ENCODE measurements at places on chromosomes 1 and 21.

- DNase-seq = no peak
Observed at GRCh38 chr1:161359291-161359690, 8.4 kb downstream of the CFAP126 start.

- no peak for DNase-seq
Observed at GRCh38 chr1:91774520-91775203, 111.3 kb downstream of the TGFBR3 start.

- DNase-seq = no peak
Observed at GRCh38 chr1:167871331-167871730, 42.6 kb downstream of the ADCY10 start.

DNA sequence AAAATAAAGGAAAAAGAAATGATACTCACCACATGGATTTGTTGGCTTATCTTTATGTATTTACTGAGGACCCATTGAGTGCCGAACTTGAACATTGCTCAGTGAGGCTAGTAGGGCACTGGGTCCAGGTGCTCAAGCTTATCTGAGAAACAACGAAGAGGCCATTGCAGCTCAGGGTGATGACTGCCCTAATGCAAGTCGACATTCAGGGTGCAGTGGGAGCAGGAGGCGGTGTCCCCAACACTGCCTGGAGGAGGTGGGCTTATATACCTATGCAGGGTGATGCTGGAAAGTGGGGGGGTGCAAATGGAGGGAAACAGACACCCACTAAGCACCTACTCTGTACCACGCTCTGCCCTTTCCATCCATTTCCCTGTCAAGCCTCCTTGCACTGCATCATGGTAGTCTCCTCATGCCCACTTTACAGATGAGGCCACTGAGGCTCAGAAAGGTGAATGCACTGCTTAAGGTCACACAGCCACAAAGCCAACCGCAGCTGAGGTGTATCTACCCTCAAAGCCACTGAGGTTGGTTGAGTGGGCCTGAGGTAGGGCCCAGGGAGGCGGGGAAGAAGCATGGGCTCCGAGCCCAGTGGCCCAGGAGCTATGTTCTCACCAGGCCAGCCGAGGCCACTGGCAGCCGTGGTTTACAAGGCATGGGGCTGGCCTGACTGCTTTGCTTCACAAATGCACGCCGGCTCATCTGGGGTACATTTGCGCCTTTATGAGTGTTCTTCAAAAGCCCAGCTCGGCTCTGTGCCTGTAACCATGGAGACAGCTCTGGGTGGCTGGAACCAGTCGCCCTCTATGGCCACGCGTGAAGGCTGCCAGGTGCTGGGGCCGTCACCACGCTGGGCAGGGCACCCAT is 103.8 kb downstream of the EPHB2 start:
- DNase-seq = no peak

DNA sequence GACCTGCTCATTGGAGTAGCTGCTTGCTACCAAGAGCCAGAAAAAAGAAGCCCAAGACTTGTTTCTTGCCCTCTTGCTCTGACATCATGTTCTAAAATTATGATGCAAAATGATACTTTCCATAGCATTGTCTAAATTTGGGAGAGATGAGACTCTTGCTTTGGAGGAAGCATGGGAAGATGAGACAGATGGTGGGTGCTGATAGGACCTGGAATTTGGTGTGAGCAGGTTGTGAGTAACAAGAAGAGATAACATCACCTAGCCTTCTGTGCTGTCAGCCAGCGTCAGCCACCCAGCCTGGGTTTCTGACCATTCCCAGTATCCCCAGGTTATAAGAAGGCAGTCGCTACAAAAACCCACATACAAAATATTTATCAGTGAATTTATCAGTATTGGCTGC is 67.1 kb upstream of the GCLM start:
- no peak for DNase-seq

DNA sequence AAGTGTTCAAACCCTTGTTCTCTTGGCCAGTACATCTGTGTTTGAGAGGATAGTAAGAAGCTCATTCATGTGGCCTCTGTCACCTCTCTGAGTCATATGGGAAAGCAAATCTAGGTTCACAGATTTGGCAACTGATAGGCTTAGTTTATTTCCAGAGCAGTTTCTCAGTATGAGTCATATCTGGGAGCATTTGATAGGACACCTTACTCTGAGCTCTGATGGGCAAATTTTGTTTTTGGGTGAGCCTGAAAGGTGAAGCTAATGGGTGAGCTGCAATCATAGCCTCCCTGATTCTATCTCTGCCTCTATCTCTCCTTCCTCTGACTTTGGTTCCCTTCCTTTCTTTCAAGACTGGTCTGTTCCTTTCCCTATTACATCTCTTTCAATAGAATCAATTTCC is 134.4 kb downstream of the S1PR1 start:
- DNase-seq = peak; percentile 53

- no peak for DNase-seq
Observed at GRCh38 chr1:231557411-231557810, 28.9 kb downstream of the TSNAX start.

DNA sequence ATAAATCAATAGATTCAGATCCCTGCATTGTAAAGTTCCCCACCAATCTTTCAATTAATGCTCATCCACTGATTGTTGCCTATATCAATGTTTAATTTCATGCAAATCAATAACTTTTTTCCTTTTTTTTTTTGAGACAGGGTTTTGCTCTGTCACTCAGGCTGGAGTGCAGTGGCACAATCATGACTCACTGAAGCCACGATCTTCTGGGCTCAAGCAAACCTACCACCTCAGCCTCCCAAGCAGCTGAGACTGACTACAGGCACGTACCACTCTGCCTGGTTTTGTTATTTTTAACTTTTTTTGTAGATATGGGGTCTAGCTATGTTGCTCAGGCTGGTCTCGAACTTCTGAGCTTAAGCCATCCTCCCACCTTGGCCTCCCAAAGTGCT is 25.7 kb downstream of the DIO1 start:
- DNase-seq = no peak

DNA sequence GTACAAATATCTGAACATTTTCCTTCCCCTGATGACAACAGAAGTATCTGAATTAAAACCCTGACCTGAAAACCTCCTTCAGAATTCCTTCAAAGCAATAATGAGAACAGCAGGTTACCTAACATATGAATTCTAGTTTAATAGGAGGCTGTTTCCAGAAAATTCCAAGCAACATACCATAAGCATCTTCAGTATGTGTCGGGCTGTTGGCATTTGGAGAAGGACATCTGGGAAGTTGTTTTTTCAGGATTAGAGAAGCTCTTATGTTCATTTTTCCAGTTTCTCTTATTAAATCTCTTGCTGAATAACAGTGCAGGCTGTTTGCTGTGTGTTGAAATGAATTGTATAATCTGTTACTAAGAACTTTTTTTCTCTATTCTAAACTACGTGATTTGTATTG is 101.5 kb downstream of the PLA2G4A start:
- no peak for DNase-seq

DNA sequence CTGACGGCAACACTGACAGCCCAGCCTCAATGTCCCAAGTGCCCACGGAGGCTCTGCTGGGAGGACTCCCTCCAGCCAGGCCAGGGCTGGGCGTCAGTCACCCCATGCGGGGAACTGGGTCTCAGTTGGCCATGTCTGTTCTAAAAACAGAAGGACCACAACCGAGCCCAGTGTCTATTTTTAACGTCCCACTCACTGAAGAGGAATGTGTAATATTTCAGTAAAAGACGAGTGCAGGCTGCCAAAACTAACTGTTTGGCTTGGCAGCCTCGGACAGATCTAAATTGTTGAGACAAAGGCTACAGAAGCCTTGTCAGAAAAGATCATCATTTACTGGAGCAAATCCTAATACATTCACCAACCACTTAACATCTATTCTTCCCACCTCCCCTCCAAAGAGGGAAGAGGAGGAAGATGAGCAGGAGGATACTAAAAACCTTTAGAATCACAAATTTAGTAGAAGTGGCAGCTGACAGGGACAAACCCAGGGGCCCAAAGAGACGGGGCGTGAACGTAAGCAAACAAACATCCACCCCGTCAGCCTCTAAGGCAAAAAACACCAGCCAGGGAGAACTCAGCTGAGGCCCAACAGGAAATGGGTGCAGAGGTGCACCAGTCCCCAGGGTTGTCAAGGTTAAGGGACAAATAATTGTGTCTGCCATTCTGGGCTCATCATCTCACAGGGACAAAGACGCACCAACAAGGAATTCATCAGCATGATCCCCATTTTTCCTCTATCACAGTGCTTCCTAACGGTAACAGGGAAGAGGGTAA is 18.7 kb downstream of the C1orf198 start:
- DNase-seq = peak; percentile 85

- no peak for DNase-seq
Observed at GRCh38 chr1:233790662-233791371, 113.7 kb upstream of the SLC35F3 start.
